Effector memory CD8-positive, alpha-beta T cell (primary cell): ENCODE measurements at places on chromosomes 6 and 20.

DNA sequence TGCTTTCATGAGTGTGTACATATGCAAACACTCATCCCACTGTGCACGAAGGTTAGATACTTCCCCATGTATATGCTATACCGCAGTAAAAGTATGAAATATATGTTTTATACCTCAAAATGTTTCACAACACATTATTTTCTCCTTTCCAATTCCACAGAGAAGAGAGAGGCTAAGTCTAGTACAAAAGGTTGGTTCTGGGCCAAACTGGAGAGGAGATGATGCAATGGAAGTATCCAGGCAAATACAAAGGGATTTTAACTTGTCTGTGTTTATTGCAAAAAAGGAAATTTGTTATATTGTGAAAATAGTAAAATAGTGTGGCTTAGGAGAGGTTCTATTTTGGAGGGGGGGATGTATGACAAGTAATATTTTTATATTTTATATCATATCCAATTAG is 112.6 kb downstream of the PLCB1 start:
- DNase-seq: no peak

- no peak for DNase-seq
These were observed 133.8 kb downstream of the SMOC2 start for GRCh38 chr6:168574699-168575195.

GRCh38 chr6:15346315-15346714 is 100.4 kb downstream of the JARID2 start:
- no peak for DNase-seq

GRCh38 chr20:20034486-20034885 is 17.3 kb downstream of the NAA20 start:
- DNase-seq: no peak
